ENCODE measurements at places on chromosomes 2 and 18.

GRCh38 chr2:156845806-156846558 is 409.8 kb downstream of the GPD2 start:
- DNase-seq: no peak

GRCh38 chr2:138428710-138429440 is 72.7 kb upstream of the SPOPL start:
- no peak for DNase-seq

DNA sequence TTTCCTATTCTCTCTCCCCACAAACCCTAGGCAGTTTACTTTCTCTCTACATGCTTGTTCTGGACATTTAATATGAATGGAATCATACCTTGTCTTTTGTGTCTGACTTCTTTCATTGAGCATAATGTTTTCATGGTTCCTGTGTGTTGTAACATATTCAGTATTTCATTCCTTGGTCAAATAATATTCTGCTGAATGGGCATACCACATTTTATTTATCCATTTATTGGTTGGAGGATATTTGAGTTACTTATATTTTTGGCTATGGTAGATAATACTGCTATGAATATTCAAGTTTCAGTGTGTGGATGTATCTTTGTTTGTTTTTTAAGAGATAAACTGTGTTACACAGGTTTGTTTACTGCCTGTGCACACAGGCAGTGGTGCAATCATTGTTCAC is 9.0 kb downstream of the TWSG1 start:
- no peak for DNase-seq

DNA sequence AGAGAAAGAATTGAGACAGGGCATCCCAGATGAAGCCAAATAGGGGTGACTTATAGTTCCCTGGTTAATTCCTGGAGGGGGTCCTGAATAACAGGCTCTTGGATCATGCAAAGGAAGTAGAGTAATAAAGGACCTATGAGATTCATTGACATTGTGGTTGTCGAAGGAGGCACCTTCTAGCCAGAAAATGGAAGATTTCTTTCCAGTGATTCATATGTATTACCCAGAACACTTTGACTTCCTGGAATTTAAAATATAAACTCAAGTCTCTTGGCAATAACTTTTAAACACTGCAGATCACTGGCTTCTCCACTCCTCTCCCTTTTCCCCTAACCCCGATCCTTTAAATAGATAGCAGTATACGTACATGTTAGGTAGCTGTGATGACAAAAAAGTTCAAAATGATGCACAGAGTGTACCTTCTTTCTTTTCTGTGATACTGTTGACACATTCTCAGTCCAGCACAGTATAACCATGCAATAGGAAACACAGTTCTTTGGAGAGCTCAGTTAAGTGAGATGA is 211.8 kb downstream of the LTBP1 start:
- no peak for DNase-seq

Measured in activated T-helper 1 cell treated with Interleukin-2 at 50 U/mL for 16 hours (primary cell).